ENCODE measurements at places on chromosomes 16 and 17.

- DNase-seq, result peak; percentile 63
These were observed 14.2 kb upstream of the RIPOR1 start for GRCh38 chr16:67514382-67514828.

DNA sequence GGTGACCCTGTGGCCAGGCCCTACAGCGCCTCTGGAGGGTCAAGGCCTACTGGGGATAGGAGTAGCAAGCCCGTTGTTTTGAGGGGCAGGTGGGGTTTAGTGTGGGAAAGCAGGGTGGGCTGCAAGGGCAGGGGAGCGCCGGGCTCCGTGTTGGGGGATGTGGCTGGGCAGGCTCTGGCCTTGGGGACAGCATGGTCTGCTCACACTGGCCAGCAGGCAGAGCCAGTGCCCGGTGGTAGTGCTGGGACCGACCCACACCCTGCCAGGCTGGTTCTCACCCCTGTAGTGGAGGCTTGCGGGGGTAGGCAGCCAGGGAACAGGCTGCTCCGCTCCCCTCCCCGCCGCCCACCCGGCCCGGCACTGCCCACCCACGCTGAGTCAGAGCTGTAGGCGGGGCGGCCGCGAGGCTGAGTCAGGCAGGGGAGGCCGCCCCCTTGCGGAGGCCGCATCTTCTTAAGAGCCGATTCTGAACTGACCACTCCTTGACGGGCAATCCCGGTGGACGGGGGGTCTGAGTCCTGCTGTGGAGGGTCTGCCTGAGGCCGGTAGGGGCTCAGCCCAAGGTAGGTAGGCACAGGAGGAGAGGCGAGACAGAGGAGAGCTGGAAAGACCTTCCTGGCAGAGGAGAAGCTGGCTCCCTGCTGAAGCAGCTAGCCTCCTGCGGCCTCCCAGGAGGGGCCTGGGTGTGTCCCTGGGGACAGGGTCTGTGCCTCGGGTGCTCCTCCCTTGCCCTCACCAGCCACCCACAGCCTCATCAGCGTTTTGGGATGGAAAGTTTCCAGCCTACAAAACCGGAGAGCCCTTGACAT is 62.4 kb downstream of the BAIAP2 start:
- DNase-seq, result peak; percentile 78

DNA sequence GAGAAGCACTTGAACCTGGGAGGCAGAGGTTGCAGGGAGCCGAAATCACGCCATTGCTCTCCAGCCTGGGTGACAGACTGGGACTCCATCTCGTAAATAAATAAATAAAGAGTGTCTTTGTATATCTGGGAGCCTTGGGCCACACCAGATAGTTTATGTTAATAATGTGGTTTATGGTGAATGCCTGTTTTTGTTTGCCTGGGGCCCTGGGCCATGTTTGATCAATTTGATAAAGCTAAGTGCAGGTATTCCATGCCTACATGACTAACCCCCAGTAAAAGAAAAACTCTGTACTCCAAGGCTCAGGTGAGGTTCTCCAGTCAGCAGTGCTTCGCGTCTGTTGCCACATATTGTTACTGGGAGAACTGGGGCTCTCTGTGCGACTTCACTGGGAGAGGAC is 15.1 kb downstream of the SCIMP start:
- no peak for DNase-seq

DNA sequence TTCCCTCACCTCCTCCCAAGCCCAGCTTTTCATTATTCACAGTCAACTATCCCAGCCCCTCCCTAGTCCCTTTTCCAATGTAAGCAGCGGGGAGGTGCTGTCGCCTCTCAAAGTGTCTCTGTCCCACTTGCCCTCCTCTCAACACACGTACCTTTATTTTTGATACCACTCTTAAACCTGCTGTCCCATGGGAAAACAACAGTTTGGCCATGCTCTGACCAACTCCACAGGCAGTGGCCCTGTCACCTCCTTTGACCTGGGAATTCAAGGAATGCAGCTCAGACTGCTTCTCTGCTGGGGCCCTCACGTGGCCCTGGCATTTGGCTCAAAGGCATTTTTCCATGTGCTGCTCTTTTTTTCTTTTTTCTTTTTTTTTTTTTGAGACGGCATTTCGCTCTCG is 4.2 kb downstream of the LYRM9 start:
- no peak for DNase-seq

GRCh38 chr16:15033309-15033707 is 22.6 kb downstream of the NTAN1 start:
- no peak for DNase-seq

DNA sequence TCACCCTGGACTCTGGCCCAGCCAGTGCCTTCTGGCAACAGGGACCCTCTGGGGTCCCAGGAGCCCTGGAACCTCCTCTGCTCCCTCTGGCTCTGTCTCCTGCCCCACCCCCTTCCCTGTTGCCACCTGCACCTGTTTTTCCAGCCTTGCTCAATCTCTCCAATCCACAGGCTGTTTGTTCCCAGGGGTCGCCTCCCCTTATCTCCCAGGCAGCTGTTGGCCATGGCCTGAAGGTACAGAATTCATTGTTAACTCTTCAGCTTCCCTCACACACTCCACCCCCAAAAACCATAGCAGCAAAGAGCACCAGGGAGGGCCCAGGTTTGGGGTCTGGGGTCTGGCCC is 39.3 kb upstream of the TOB1 start:
- DNase-seq, result no peak

DNA sequence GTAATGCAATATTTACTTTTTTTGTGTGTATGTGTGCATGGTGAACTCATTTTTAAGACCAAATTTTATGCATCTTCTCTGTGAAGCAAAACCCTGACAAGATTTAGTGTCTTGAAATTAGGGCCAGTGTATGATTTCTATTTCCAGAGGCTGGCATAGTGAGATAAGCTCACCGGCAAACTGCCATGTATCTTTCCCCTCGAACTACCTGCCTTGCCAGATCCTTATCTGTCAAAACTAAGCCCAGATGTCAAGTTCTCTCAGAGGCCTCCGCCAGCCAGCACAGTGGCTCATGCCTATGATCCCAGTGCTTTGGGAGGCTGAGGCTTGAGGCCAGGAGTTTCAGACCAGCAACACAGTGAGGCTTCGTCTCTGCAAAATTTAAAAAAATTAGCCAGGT is 10.0 kb downstream of the USP32 start:
- no peak for DNase-seq

DNA sequence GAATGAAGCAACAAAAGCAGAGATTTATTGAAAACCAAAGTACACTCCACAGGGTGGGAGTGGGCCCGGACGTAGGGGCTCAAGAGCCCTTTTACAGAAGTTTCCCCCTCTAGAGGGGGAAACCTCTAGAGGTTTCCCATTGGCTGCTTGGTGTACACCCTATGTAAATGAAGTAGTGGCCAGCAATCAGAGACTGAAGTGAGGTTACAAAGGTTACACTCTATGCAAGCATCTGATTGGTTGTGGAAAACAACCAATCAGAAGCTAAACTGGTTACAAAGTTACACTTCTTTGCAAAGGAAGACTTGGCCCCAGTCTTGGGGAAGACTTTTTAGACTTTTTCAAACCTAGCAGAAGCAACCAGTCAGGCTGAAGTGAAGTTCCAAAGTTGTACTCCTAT is 27.1 kb downstream of the CRAMP1 start:
- DNase-seq, result no peak

DNA sequence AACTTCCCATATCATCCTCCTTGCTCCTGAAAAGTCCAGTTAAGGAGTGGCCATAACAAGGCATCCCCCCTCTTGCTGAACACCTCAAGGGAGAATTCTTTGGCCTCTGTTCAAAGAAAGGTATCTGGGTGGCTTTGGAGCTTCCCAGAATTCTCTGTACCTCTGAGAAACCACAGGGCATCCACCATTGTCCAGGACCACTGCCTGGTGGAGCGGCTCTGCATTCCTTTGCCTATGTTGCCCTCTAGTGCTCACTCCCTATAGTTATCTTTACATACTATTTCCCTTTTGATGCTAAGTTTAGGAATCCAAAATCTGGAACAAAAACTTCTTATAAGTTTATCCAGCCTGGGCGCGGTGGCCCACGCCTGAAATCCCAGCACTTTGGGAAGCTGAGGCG is 30.3 kb downstream of the CHD9NB start:
- DNase-seq, result peak; percentile 52
